CD14-positive monocyte (primary cell): ENCODE measurements at places on chromosomes 4 and X. TPM values are rescaled to one million over a fixed set of nuclear protein-coding genes. Genes with fewer than 3 reads are reported as not detected.

The SASH3 gene
- polyA plus RNA-seq, result 179 TPM

The DGKK gene
- not detected for polyA plus RNA-seq

The WAS gene
- polyA plus RNA-seq, result 159 and 202 TPM in 2 replicates

The GUF1 gene
- polyA plus RNA-seq, result 6.2 TPM

The C4orf50 gene
- not detected in 2 replicates for polyA plus RNA-seq

The SPANXN3 gene
- polyA plus RNA-seq, result not detected

The AGTR2 gene
- polyA plus RNA-seq, result not detected

The WDR17 gene
- polyA plus RNA-seq, result 0.22 TPM

The BEX1 gene
- 0.62 TPM for polyA plus RNA-seq

The GAGE2A gene
- polyA plus RNA-seq, result not detected

The F8A1 gene
- polyA plus RNA-seq, result 6.7 and 8.0 TPM in 2 replicates

The CPLX1 gene
- polyA plus RNA-seq, result not detected

The PTPN13 gene
- 1.0 TPM for polyA plus RNA-seq

The TLR1 gene
- 117 TPM for polyA plus RNA-seq

The FAM193A gene
- polyA plus RNA-seq, result 0.66 TPM

The CCNB3 gene
- polyA plus RNA-seq, result not detected

The FOXP3 gene
- polyA plus RNA-seq, result not detected in 2 replicates

The SSX2 gene
- not detected in 2 replicates for polyA plus RNA-seq
